ENCODE measurements at places on chromosomes 13 and 19.

- no peak for DNase-seq
Observed at GRCh38 chr19:50723069-50723468, at the start of gene CLEC11A. Gene CLEC11A (plus strand): TSS chr19:50723364. CDS start chr19:50723526, 162 bp downstream.

DNA sequence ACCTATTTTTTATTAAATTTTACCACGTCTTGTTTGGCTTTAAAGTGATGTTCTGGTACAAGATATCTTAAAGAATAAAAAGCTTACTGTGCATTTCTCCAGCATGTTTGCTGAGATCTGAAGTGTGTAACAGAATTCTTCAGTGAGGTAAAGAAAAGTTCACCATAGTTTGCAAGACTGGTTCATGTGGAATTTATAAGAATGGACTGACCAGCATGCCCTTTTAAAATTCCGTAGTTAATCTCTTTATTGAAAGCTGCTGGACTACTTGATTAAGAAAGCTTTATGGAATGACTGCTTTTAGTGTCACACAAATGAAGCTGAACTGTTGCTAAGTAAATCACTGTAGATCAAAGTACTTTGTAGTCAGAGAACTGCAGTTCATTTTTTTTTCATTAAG lies 119.2 kb downstream of the GPC6 start:
- DNase-seq = no peak

DNA sequence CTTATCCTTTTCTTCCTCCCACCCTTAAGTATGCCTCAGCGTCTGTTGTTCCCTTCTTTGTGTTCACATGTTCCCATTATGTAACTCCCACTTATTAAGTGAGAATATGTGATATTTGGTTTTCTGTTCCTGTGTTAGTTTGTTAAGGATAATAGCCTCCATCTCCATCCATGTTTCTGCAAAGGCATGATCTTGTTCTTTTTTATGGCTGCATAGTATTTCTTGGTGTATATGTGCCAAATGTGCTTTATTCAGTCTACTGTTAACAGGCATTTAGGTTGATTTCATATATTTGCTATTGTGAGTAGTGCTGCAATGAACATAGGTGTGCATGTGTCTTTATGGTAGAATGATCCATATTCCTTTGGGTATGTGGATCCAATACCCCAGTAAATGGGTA lies 3.2 kb upstream of the ZNF441 start:
- DNase-seq = no peak

DNA sequence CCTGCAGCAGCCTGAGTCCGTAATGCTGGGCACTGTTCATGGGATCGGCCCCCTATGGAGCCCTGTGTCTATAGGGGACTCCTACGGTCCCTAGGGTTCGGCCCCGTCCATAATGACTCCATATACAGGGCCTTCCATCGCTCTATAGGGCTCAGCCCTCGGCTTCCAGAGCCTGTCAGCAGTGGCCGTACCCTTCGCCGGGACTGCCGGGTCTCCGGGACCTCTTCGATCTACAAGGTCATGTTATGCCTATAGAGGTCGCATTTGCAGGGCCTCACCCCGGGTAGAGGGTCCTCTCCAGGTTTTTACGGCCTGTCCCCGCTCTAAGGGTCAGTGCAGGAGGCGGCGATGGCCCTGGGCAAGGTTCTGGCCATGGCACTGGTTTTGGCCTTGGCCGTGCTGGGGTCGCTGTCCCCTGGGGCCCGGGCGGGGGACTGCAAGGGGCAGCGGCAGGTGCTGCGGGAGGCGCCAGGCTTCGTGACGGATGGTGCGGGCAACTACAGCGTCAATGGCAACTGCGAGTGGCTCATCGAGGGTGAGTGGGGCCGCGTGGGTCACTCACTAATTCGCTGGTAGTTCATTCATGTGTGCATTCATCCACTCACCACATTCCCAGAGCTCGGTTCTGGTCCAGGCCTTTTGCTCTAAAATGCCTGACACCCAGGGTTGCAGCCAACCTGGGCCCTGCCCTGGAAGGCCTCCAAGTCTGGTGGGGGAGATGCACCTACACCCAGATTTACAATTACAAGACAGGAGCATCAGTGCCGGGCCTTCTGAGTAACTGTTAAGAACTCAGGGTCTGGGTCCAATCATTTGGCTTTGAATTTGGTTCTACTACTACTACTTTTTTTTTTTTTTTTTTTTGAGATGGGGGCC lies 699 bp downstream of the MEGF8 start:
- DNase-seq = peak; percentile 63

- no peak for DNase-seq
Observed at GRCh38 chr13:113968463-113969310, 5.2 kb downstream of the C13orf46 start.

- no peak for DNase-seq
Observed at GRCh38 chr19:4707956-4708650, 15.5 kb downstream of the DPP9 start.

GRCh38 chr19:42113641-42114348 lies 18.5 kb downstream of the POU2F2 start:
- peak; percentile 62 for DNase-seq

GRCh38 chr13:29948244-29948643 lies 97.8 kb upstream of the UBL3 start:
- DNase-seq = no peak

DNA sequence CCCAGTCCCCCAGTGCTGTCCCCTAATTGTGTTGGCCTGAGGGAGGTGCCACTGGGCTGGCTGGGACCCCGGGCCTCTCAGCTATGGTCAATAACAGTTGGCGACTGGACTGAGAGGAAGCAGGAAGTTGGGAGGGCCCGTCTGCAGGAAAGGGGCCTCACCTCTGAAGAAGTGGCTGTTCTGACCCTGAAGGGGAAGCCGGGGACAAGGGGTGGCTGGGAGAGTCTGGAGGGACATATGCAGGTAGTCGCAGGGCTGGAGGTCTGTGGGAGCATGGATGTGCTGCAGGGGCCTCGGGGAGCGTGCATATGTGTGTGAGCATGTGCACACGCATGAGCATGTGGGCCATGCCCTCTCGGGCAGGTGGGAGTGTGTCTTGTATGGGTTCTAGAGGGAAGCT lies 5.9 kb downstream of the PKN1 start:
- DNase-seq = no peak

- no peak for DNase-seq
Observed at GRCh38 chr13:99977334-99977911, 4.2 kb upstream of the ZIC2 start.

GRCh38 chr13:40996426-40997092 lies 22.6 kb downstream of the ELF1 start:
- no peak for DNase-seq

GRCh38 chr13:90868321-90868920 lies 479.1 kb upstream of the MIR17HG start:
- no peak for DNase-seq

GRCh38 chr19:36850559-36851442 lies at the start of gene ZNF345:
Gene ZNF345 (plus strand): TSS chr19:36850876. CDS start chr19:36876831, 25,955 bp downstream.
- peak; percentile 91 for DNase-seq

DNA sequence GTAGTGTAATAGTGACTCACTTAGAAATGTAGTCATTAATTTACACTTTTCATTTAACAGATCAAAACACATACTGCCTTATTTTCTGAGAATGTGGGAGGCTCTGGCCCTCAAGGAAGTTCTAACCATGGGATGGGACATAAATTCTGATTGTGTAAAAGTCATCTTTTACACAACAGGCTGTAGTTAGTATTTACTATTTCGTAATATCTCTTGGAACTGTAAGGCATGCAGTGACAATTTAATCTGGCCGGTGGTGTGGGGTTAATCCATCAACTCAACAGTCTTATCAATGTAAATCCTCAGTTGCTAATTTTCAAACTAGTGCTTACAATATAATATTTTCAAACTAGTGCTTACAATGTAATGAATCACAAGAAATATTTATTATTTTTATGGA lies 1599.2 kb downstream of the EFNB2 start:
- no peak for DNase-seq

- no peak for DNase-seq
Observed at GRCh38 chr13:41416276-41416675, 41.1 kb upstream of the RGCC start.

DNA sequence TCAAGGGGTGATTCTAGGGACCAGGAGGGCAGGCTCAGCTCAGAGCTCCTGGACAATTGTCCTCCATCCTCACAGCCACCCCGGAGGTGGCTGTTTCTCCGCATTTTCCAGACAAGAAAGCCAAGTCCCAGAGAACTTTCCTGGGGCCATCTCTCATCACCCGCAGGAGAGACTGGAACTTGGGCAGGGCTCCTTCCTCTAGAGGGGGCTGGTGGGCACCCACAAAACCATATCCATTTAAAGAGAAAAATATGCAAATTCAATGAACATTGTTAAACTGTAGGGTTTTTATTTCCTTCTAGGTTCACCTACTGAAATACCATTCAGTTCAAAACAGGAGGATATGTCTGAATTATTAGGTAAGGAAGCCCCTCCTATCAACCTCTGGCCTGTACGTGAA lies 16.6 kb downstream of the SPACA7 start:
- no peak for DNase-seq

DNA sequence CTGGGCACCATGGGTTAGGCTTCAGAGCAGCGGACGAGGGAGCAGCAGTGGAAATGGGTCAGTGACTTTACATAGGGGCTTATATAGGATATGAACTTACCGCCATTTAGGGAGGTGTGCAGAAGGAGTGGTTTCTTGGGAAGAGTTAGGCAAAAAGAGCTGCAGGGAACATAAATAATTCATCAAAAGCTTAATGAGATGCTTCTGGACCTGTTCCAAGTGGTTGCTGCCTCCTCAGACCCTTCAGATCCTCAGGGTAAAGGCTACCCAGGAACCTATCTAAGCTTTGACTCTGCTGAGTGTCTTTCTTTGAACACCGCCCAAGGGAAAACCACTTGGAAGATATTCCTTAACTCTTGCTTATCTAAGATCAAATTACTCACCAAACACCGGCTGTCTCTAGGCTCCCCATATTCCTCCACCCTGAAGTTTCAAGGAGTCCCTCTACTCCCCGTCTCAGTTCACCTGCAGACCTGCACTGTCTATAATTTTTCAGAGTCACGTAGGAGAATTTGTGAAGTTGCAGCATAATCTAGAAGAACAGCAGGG lies at the start of gene IGFL4:
Gene IGFL4 (minus strand): TSS at position 51 of the 549 bp plus-strand sequence. CDS start 40 bp downstream, at position 11.
- DNase-seq = no peak

DNA sequence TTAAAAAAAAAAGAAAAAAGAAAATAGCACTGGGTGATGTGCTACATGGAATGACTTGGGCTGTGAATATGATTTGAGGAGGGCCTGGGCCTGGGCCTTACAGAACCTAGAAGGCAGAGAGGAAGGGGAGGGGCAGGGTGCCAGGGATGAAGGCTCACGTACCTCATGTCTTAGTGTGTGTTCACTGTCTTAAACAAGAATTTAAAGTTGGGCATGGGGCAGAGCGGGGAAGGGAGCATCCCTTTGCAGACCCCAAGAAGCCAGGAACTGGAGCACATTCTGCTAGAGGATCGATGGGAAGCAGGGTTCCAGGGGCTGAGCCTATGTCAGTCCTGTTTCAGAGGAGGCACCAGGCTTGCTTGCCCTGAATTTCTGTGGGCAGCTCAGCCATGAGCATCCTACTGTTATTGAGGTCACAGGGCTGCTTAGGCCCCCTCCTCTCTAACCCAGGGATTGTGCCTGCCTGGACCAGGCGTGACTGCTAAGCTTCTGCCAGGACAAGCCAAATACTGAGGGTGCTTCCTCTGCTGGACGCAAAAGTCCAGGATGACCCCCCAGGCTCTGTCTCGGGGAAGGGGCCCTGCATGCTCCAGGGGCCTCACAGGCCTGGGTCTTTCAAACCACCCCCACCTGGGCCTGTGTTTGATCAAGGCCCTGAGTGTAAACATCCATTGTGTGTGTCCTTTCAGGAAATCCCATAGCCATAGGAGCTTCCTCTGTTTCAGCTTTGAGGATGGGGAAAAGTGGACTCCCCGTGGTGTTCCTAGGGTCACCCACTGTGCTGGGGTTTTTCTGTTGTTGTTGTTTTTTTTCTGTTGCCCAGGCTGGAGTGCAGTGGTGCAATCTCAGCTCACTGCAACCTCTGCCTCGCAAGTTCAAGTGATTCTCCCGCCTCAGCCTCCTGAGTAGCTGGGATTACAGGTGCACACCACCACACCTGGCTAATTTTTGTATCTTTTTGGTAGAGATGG lies 4.8 kb downstream of the LSR start:
- DNase-seq = peak; percentile 3

- DNase-seq = no peak
Observed at GRCh38 chr13:102772042-102772425, 1.6 kb downstream of the TEX30 start.

DNA sequence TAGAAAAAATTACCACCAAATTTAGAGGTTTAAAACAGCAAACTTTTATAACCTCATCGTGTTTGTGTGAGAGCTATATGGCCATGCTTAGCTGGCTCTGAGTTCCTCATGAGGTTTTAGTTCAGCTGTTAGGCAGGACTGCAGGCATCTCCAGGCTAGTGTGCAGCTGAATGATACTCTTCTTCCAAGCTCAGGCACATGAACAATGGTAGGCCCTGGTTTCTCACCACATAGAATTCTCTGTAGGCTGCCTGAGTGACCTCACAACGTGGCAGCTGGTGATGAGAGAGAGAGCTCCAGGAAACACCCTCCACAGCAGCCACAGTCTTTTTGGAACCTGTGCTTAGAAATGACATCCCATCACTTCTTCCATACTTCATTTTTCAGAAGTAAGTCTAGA lies 540.6 kb upstream of the MIR17HG start:
- no peak for DNase-seq

- no peak for DNase-seq
Observed at GRCh38 chr19:18002347-18002850, 5.6 kb upstream of the ARRDC2 start.

DNA sequence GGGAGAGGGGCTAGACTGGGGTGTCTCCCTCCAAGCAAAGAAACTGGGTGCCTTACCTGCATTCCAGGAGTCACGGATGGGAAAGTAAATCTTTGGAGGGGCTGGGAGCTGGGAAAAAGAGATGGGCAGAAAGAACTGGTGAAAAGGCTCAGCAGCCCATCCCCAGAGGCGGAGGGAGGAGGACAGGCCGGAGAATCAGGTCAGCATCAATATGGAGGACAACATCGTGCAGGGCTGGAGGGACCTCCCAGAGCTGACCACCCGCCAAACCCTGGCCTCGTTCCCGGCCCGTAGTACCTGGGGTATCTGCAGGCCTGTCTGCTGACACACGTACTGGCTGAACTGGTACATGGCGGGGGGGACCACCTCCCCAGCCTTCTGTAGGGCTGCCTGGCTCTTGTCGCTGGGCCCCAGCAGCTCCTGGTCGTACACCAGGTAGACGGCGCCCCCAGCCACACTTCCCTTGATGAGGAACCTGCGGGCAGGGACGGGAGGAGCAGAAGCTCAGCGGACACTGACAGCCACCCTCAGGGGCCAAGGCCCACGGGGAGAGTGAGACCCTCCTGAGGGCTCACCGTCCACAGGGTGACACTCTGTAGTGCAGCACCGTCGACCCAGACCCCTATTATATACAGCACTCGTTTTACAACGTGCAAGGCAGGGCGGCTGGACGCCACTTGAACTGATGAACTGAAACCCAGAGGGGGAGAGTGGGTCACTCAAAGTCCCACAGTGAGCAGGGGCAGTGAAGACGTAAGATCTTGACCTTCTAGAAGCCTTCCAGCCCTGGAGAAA lies 830 bp downstream of the MICOS13 start:
- peak; percentile 20 for DNase-seq

DNA sequence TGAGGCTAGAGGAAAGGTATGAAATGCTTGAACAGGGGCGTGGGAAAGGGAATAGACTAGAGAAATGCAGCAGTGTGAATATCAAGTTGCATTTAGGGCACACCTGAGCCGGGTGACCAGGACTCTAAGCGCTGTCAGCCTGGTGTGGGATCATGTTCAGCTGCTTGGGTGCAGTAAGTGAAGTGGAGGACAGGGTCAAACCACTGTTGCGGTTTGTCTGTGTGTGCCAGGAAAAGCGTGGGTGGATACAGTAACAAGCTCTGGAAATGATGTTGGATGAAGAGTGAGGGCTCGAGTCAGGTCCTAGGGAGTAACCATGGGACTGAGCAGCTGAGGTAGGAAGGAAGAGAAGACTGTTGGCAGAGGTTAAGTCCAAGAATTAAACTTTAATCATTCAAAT lies 15.8 kb downstream of the DGKH start:
- no peak for DNase-seq

Measured in GM10248 (cell line).